CD4-positive, alpha-beta memory T cell (primary cell): ENCODE measurements at places on chromosomes 7 and 10. TPM values are rescaled to one million over a fixed set of nuclear protein-coding genes. Genes with fewer than 3 reads are reported as not detected.

Gene PLEKHA8
- total RNA-seq: 11.8 TPM

Gene TMEM273
- total RNA-seq: 30.4 TPM

Gene ZKSCAN1
- 94.8 TPM for total RNA-seq

Gene TMEM196
- not detected for total RNA-seq

DNA sequence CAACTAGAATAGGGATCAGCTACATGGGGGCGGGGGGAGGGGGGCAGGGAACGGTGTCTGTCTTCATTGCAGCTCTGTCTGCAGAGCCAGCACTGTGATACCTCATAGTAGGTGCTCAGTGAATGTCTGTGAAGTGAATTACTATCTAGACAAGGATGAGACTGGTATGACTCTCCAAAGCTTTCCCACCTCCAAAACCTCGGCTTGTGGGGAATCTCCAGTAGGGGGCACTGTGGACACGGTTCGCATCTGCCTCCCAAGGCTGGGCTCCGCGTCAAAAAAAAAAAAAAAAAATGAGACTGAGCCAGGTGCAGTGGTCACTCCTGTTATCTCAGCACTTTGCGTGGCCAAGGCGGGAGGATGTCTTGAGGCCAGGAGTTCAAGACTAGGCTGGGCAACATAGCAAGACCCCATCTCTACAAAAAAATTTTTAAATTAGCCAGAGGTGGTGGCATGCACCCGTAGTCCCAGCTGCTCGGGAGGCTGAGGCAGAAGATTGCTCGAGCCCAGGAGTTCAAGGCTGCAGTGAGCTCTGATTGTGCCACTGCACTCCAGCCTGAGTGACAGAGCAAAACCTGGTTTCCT, 9.6 kb downstream of the TRIM56 start:
- DNase-seq: no peak

GRCh38 chr10:78218798-78219490, 185.3 kb downstream of the RPS24 start:
- DNase-seq: no peak

DNA sequence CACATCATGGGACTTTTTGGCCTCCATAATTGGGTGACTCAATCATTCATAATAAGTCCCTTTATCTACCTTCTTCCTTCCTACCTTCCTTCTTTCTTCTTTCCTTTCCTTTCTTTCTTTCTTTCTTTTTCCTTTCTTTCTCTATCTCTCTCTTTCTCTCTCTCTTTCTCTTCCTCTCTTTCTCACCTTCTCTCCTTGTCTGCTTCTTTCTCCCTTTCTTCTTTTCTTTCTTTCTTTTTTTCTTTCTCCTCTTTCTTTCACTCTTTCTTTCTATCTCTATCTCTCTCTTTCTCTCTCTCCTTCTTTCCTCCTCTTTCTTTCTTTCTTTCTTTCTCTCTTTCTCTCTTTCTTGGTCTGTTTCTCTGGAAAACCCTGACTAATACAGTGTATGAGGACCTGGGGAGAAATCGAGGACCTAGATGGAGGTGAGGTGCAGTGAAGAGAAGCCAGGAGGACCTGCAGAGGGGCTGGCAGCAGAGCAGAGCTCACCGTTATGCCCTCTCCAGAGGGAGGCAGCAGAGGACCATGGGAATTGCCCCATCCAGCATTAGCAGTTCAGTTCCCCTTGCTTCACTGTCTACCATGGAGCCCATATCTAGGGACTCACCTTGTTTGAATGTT, 52.7 kb upstream of the BTRC start:
- no peak for DNase-seq
